ENCODE measurements at places on chromosomes 2 and 18.
A peak's percentile ranks its signal among the peaks of the same experiment; 100 is the strongest.

DNA sequence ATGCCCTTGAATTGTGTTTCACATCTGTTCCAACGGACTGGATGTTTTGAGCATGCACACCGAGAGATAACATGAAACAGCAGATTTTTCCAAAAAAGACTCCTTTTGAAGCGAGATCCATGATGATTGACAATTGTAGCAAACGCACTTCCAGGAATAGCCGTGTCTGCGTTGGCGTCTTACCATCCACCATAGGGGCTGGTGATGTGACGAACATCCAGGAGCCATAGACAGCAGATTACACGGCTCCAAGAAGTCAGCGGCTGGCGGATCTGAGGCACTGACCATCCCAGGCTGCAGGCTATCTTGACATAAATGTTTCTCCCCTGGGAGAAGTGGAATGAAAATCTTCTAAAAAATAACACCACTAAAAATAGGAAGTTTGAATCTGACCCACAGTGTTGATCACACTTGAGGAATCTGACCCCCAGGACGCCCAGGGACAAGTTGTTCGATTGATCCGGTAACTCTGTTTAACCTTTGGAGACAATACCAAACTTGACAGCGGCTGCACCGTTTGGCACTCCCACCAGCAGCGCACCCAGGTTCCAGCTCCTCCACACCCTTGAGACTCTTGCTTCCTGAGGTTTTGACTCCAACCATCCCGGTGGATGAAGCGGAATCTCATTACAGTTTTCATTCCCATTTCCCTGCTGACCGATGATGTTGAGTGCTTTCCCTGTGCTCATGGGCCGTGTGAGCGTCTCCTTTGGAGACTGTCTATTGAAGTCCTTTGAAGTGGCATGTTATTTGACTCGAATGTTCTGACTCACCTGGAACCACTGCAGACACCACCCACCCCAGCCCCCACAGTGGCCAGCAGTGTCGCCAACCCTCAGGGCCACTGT lies 140.0 kb upstream of the GPC1 start:
- DNase-seq = no peak

- no peak for DNase-seq
Measured at GRCh38 chr2:7016601-7017211, 99.5 kb downstream of the RNF144A start.

- no peak for DNase-seq
Measured at GRCh38 chr2:69030800-69031428, 17.9 kb downstream of the ANTXR1 start.

DNA sequence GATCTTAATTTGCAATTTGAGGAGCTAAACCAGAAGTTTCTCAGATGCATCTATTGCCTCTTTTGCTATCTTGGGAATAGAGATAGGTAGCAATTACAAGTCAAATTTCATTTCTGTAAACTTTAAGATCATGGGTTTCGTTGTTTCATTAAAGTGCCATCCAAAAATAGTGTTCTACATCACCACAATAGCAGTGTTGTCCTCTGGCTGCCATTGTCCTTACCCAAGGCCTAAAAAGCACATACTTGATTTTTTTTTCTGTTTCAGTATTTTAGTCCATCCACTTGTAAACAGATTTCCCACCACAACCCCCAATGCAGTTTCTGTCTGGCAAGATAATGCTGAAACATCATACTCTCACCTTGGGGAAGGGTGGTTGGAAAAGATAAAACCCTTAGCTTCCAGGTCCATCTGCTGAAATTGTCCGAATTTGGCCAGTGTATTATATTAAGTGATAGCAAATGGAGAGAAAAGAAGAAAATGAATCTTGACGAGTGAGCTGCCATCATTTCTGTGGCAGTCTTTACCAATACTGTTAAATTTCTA lies 136.2 kb downstream of the LCLAT1 start:
- no peak for DNase-seq

- no peak for DNase-seq
Measured at GRCh38 chr2:212845941-212846340, 305.5 kb downstream of the IKZF2 start.

DNA sequence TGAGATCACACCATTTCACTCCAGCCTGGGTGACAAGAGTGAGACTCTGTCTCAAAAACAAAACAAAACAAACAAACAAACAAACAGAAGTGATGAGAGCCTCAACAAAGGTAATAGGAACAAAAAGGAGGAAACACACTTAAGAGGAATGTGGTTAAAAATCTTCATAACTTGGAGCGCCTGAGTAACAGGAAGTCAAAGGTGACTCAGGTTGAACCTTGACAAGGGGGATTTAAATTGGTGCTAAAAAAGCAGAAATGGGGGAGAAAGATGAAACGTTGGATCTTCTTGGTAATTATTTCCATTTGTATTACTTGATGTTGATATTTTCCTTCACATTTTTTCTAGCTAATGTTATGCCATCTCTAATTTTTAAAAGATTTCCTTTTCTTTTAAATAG lies 318.5 kb upstream of the TCF4 start:
- DNase-seq = no peak

GRCh38 chr2:20159411-20160070 lies 65.4 kb downstream of the SDC1 start:
- no peak for DNase-seq

- no peak for DNase-seq
Measured at GRCh38 chr2:55420439-55420725, 726 bp upstream of the CCDC88A start.

DNA sequence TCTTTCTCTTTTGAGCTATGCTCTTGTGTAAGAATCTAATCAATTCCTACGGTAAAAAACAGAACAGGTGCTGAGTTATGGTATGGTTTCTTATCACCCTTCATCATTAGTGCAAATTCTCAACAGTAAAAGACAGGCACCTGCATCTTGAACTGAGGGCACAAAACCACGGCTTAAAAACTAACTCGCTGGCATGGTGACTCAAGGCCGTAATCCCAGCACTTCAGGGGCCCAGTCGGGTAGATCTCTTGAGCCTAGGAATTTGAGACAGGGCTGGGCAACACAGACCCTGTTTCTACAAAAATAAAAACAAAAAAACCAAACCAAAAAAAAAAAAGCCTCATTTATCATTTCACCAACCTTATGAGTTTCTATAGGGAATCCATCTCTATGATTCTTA lies 33.3 kb downstream of the THAP4 start:
- no peak for DNase-seq

- peak; percentile 7 for DNase-seq
Measured at GRCh38 chr2:168456521-168457189, 583 bp downstream of the CERS6 start.

DNA sequence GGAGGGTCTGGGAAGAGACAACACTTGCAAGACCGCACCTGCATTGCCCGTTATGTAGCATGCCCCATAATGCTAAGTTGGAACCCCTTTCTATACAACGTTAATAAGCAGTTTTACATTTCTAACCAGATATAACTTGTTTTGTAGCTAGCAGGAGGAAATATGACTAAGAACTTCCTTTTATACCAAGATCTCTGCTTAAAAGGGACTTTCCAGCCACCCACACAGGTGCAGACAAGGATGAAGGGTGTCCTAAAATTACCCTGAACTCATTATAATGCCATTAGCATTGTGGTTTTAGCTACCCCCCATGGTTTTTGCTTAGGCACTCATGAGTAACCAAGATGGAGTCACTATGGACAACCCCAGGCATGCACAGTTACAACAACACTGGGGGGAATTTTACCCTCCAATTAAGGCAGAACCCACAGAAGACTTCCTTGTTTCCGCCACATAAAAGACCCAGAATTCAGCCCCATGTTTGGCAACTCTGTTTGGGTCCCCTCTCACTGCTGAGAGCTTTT lies 362.8 kb downstream of the CBLN2 start:
- DNase-seq = no peak

GRCh38 chr2:212381428-212382102 lies 157.0 kb downstream of the ERBB4 start:
- DNase-seq = no peak

DNA sequence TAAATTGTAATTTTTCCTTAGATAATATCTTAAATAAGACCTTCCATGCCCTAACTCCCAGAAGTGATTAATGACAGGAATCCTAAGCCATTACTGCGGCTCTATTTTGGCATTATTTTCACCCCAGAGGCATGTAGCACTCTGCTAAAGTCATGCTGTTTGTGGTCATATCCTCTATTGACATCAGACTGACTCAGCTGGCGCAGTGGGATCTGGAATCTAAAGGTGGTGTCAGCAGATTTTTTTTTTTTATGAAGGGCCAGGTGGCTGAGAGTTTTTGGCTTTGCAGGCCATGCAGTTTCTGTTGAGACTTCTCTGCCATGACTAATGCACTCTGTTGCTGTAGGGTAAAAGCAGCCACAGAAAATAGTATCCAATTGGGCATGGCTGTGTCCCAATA lies 64.1 kb upstream of the ACVR1C start:
- no peak for DNase-seq

DNA sequence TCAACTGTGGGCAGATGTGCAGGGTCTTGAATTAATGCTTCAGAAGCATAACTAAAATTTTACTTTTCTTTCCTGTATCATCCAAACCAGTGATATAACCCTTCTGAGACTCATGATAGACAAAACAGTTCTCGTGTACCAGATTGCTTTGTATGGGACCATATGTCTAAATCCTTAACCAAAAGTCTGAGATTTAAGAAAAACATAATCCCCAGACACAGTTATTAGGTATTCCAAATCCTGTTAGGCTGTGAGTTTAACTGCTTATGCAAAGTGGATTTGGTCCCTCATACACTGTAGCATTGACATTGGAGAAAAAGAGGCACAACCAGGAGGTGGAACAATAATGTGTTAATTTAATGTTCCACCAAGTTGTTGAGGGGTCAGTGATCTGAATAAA lies 235.0 kb downstream of the PMAIP1 start:
- no peak for DNase-seq
